ENCODE measurements at places on chromosomes 4 and X.

GRCh38 chrX:134741746-134742145 is 83.5 kb upstream of the PLAC1 start:
- DNase-seq = no peak

DNA sequence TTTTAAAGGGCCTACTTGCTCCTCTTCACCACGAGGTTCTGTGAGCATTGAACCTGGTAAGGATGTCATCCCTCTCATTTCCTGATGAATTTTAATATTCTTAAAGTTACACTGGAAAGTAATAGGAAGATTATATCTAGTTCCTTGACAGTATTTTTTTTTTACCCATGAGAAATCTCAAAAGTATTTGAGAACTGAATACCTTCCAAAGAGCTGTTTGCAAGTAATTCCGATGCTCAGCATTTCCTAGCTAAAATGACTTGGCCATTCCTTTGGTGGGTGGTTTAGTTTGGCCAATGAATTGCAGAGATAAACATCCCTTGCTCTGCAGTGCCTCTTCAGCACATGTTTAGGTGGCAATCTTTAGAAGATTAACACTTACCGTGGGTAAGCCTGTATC is 110.2 kb upstream of the WDR1 start:
- no peak for DNase-seq

DNA sequence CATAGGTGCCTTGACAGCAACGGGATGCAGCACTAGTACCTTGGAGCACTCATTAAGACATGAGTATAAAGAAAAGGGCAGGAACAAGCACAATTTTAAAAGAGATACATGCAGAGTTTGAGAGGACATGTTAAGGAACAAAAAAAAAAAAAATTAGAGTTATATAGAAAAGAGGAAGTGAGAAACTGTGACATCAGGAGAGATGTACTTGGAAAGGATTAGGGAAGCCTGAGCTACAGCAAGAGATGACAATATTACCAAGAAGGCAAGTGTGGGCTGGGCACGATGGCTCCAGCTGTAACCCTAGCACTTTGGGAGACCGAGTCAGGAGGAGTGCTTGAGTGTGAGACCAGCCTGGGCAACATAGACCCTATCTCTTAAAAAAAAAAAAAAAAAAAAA is 37.4 kb downstream of the GPR143 start:
- no peak for DNase-seq

GRCh38 chr4:109913596-109914241 is 1.0 kb downstream of the EGF start:
- DNase-seq = no peak

DNA sequence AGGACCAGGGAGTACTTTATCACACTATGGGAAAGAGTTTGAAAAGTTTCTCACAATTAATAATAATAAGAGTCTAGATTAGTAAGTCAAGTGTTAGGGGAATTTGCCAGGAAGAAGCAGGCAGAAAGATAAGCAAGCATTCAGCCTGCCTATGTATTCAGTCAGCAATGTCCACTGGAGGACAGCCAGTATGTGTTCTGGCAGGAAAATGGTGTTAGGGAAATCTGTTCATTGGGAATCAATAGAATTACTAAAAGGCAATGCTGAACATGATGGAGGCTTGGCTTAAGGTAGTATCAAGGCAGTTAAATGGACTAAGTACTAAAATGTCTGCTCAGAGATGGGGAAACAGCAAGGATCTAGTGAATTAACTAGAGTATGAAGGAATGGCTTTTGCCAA is 221.2 kb downstream of the PPP4R3C start:
- DNase-seq = no peak

Measured in NCI-H526 treated with DMSO at 0.1 percent for 48 hours (cell line).